ENCODE measurements at places on chromosomes 16 and 17.

- no peak for DNase-seq
Observed at GRCh38 chr17:9457005-9457404, 118.6 kb downstream of the STX8 start.

DNA sequence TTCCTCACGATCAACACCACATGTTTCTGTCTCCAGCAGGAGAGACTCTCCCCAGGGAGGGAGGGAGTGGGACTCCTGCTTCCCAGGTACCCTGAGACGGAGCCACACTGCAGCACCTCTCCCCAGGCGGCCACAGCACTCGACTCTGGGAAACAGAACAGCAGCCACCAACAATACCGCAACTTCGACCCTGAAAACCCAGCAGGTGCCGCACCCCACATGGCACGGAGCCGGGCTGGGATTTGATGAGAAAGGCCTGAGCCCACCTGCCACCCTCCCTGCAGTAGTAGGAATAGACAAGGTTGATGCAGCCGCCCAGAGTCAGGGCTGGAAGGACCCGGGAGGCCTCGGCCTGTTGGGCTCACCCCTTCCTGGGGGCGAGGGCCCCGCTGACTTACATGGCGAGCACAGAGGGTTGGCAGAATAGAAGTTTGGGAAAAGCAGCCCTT is 14.4 kb downstream of the GALNS start:
- no peak for DNase-seq

- no peak for DNase-seq
Observed at GRCh38 chr17:68096111-68096510, 60.6 kb downstream of the KPNA2 start.

- peak; percentile 32 for DNase-seq
Observed at GRCh38 chr17:45332989-45333701, 16.3 kb upstream of the MAP3K14 start.

DNA sequence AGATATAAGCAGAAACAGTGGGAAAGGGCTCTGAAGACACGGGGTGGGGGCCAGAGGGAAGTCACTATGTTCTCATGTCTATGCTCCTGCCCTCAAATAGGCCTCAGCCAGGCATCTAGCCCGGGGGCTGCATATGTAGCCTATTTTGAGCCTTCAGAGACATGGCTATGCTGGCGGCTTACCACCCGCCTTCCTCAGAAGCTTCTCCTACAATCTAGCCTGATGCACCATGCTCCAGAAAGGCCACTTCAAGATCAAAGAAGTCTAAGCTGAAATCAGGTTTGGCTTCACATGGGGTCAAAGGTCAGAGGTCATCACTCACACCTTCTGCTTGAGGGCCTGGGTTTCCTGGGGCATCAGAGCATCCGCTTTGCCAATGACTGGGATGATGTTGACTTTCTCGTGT is 1.6 kb downstream of the SEPTIN1 start:
- no peak for DNase-seq

GRCh38 chr17:62816282-62816839 is 8.2 kb upstream of the MARCHF10 start:
- no peak for DNase-seq

- peak; percentile 88 for DNase-seq
Observed at GRCh38 chr17:67245073-67245693, at the start of gene HELZ. Gene HELZ, minus strand, starts transcription at chr17:67245196. Its CDS starts 26,392 bp downstream, at chr17:67218804.
